ENCODE measurements at places on chromosomes 16 and 17.

GRCh38 chr17:40348562-40349476 is 15.7 kb downstream of the GJD3 start:
- no peak for DNase-seq

DNA sequence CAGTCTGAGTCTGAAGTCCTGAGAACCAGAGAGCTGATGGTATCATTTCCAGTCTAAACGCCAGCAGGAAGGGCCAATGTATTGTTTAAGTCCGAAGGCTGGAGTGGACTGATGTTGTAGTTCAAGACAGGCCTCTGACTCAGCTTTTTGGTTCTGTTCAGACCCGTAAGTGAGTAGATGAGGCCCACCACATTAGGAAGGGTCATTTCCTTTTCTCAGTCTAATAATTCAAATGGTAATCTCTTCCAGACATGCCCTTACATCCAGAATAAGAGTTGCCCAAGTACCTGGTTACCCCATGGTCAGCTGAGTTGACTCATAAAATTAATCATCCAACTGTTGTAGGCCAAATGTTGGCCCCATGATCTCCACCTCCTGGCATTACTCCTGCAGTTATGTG is 442.6 kb upstream of the HSBP1 start:
- DNase-seq, result no peak

GRCh38 chr17:3695129-3695722 is 729 bp downstream of the P2RX5 start:
- no peak for DNase-seq

- no peak for DNase-seq
These were observed 12.9 kb downstream of the VASN start for GRCh38 chr16:4384509-4384942.

GRCh38 chr17:58911741-58912343 is 156.2 kb downstream of the PPM1E start:
- no peak for DNase-seq

DNA sequence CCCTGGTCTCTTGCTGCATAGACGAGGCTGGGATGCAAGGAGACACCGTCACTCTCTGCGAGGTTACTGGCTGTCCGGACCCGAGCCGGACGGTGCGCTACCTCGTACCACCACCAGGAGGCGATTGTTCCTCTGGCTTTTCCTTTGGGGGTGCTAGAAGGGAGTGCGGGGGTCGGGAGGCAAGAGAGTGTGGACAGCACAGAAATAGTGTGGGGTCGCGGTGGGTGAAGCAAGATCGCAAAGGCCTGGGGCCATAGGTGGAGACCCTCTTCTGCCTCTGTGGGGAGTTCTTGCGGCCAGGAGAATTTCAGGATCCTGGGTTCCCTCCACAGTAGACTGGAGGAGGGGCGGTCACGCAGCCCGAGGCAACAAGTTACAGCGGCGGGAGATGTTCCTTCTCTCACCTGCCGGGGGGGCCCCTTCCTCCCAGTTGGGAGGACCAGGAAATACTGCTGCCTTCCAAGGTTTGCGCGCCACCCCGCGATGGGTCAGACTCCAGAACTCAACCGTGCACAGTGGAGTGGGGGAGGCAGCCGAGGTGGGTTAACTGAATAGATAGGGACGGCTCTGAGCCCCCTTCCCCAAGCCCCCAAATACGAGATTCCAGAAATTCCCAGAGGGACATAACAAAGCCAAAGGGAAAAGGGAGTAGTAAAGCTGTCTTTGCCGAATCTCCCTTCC is 6.9 kb downstream of the PHOSPHO1 start:
- DNase-seq, result peak; percentile 71

- no peak for DNase-seq
These were observed 126.0 kb downstream of the RBFOX3 start for GRCh38 chr17:79484600-79485418.

DNA sequence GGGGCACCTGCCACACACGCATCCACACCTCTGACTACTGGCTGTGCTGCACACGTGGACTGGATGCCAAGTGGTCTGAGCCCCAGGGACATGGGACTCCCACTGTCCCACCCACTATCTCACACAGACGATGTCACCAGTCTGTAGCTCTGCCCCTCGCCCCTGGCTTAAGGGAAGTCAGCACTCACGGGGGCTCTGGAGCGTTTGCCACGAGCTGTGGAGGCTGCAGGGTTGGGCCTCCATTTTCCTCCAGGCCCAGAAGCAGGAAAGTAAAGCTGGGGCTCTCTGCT is 22.1 kb downstream of the FOXF1 start:
- no peak for DNase-seq

DNA sequence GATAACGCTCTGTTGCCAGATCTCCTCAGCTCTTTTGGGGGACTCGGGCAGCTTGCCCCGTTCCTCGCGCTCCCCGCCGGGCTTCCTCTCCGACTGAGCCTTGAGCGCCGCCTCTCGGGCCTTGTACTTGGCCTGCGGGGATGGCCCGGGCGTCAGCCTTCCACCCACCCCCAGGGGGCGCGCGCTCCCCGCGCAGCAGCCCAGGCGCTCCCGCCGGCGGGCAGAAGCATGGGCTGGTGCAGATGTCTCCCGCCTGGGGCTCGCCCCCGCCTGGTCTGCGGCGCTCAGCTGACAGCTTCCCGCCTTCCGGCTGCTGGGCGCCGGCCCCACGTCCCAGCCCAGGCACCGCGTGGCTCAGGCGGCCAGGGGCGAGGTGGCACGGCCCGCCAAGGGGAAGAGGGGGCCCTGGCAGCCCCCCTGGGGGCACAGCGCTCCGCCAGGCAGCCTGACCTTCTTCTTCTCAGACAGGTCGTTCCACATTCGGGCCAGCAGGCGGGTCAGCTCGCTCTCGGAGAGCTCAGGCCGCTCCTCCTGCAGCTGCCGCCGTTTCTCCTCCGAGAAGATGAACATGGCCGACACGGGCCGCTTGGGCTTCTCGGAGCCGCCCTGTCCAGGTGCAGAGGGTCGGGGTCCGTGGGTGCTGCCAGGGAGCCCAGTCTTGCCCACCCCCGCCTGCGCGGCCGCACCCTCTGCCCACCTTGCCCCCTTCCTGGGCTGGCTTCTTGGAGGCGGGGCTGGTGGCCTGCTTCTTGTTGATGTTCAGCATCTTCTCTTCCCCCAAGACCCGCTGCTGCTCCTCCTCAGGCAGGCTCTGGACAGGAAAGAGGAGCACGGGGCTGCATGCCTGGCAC is 8.9 kb downstream of the UBTF start:
- peak; percentile 93 for DNase-seq

- peak; percentile 13 for DNase-seq
These were observed 52.3 kb downstream of the TNRC6C start for GRCh38 chr17:78010759-78011158.

- DNase-seq, result no peak
These were observed 392.9 kb downstream of the SLC39A11 start for GRCh38 chr17:72699545-72699944.

DNA sequence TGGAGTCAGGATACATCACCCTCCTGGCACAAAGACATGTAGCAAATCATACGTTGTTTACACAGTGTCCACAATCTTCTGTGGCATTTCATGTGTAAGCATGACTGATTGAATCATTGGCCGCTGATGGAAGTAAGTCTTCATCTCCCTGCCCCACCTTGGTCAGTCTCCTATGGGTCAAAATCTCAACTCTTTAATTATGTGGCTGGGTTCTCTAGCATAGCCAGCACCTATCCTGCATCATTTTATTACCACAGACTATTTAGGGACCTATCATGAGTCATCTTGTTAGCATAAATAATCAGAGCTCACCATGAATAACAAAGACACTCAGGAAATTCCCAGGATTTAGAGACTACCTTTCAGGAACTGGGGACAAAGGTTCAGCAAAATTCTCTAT is 15.9 kb downstream of the TANC2 start:
- DNase-seq, result no peak

DNA sequence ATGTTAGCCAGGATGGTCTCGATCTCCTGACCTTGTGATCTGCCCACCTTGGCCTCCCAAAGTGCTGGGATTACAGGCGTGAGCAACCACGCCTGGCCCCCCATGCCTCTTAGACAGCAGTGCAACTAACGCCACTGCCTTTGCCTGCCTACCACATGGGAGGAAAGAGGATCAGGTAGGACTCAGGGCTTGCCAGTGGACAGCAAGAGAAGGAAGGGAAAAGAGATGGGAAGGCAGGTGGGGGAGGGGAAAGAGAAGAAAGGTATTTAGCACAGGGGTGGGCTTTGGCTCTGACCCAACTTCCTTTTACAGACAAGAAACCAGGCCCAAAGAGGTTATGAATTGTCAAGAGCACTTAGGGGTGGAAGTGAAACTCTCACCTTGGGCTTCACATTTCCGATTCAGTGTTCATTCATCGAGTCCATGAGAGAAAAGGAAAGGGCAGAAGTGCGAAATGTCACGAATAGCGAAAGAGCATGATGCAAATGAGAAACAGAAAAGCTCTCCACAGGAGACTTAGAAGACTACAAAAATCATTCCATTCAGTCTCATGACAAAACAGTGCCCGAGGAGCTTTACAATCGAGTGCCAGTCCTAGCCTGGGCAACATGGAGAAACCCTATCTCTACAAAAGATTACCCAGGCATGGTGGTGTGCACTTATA is 36.4 kb downstream of the CDK5R1 start:
- peak; percentile 52 for DNase-seq

DNA sequence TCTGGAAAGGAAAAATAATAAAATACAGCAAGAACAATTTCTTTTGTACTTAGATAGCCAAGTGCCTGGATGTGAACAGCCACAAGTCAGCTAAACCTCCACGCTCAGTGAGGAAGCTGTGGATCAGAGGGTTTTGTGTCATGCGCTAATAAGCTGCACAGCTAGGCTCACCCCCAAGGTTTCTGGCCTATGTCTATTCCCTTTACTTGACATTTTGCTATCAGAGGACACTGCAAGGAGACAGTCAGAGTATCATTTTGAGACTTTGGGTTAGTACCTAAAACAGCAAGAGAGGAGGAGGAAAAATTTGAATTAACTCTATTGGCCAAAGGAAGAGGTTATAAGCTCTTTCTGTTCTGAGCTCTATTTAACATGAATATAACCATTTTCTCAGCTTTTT is 139.3 kb downstream of the KCNJ2 start:
- DNase-seq, result no peak

DNA sequence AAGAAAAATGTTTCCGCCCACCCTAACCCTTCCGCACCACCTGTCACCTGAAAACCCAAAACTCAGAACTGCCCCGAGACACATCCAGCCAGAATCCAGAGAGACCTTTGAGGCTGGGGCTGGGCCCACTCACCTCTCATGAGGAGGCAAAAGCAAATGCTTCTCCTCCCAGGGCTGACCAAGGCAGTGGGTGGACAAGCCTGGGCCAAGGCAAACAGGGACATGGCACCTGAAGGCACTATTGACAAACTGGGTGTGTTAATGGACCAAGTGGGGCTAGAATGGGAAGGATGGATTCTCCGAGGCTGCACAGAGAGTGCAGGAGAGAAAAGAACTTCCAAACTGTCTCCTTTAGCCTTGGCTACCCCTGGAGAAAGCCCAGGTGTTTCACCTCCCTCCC is 54.4 kb downstream of the SOX9 start:
- no peak for DNase-seq

- DNase-seq, result no peak
These were observed 43.6 kb downstream of the BCL7C start for GRCh38 chr16:30850246-30850645.

GRCh38 chr16:67415872-67416793 is at the start of gene ZDHHC1:
TSS of gene ZDHHC1 (minus strand) at chr16:67416477. CDS start at chr16:67407775, 8,702 bp downstream.
- peak; percentile 48 for DNase-seq

GRCh38 chr16:22098405-22099255 is 6.3 kb downstream of the VWA3A start:
- peak; percentile 43 for DNase-seq

DNA sequence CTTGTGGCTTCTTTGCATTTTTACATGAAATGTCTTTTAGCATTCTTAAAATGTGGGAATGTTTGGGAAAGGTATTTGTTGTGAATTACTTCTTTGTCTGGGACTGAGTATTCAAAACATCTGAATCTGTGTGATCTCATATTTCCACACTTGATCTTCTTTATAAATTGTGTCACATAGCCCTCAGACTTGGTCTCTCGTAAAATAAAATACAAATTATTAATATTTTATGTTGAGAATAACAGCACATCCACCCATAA is 81.9 kb downstream of the TUBD1 start:
- DNase-seq, result no peak

DNA sequence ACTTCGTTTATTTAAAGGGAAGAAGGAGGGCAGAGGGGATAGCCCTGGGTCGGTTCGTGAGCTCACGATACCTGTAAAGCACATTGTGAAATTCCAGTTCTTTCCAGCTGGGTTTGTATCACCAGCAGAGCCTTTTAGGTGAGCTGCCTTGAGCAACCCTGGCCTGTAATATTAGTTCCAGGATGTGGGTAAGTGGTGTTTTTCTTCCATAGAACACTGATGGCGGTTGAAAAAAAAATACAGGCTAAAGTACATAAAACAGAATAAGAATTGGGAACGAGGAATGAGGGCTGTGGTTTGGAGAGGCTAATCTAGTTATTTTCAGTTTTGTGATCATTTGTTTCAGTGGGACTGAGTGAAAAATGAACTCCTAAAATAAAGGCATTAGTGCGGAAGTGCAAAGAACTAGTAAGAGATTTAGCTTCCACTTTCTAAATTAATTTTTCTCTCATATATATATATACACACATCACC is 20.6 kb downstream of the HS3ST3B1 start:
- no peak for DNase-seq

DNA sequence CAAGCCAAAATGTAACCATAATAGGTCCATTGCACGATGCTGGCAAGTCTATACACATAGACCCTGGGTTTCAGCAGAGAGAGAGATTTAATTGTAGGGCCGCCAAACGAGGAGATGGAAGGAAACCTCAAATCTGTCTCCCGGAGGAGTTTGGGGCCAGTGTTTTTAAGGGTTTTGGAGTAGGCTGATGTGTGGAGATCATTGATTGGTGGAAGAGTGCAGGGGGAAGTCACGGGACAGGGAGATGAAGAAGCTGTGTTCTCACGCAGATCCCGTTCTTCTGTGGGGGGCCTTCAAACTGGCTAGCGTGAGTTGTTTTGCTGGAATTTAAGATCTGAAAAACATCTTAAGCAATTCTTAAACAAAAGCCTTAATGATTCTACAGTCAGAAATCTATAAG is 84.8 kb downstream of the KATNIP start:
- DNase-seq, result no peak

GRCh38 chr16:12458591-12459358 is 344.9 kb downstream of the CPPED1 start:
- peak; percentile 69 for DNase-seq

GRCh38 chr16:61228371-61228770 is 807.9 kb downstream of the CDH8 start:
- DNase-seq, result no peak

GRCh38 chr17:61487161-61487988 is 35.2 kb downstream of the TBX4 start:
- DNase-seq, result no peak

All from CD4-positive, alpha-beta T cell treated with Interleukin-1 beta for 1 hour (primary cell).